ENCODE measurements at places on chromosomes 6 and 20.

GRCh38 chr6:46734867-46735719 is at the start of gene PLA2G7:
Gene PLA2G7, minus strand, starts transcription at chr6:46735375. Its CDS starts 12,484 bp downstream, at chr6:46722891.
- DNase-seq: no peak

- DNase-seq: no peak
Observed at GRCh38 chr20:35837577-35838195, 65.9 kb downstream of the PHF20 start.

DNA sequence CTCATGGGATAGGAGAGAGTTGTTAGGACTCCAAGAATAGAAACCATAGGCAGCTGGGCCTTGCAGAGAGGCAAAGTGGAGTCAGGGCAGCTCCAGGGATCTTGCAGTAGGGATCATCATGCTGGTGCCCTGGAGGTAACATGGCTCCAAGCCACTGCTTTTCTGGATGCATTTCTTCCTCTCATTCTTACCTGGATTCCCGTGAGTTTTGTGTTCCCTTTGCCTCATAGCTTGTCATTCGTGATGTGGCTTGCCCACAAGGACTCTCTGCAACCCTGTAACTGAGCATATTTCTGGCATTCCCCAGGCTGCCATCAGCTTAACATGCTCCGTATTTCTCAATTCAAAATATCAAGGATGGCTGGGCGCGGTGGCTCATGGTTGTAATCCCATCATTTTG is 5.3 kb downstream of the NHLRC1 start:
- DNase-seq: no peak

DNA sequence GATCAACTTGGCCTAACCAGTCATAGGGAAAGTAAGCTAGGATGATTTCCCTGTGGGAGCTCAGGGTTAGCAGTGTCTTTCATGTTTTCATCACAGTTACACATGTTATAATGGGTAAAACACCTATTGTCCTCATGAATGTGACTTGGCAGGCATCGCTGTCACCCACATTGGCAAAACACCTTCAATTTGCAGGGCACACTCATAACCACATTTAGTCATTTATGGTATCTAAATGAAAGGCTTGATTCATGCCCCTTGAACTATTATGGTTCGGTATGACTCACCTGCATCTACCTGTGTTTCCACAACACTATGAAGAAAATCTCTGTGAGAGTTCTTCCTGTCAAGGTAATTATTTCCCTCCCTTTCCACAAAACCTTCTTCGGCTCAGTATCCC is 49.2 kb downstream of the FRK start:
- peak; percentile 7 for DNase-seq

DNA sequence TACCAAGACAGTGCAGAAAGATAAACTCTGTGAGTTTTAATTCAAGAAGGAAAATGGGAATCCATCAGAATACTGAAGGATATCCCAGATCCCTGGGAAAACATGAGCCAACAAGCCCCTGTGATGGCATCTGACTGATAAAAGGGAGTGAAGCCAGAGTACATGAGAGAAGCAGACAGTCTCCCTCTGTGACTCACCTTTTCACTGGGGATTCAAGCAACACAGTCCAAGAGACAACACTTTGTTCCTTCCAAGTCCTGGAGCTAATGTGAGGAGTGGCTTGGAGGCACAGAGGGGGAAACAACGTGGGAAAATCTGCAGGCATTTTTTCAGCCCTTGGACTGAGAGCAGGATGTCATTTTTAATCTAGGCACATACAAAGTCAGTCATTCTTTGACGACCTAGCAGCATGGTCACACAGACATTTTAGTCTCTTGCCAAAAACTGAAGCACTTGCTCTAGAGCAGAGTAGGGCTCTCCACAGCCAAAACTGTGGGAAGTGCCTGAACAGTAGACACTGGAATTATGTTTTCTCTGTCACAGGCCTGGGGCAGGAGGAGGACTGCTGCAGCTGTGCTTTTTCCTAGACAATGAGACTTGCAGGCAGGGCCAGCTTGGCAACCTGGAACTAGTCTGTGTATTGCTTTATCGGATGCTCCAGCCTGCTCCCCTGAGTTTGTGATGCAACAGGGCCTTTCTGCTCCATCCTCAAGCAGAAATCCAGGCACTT is 465.0 kb upstream of the GJE1 start:
- no peak for DNase-seq

- DNase-seq: no peak
Observed at GRCh38 chr6:154572556-154572955, 62.1 kb upstream of the CNKSR3 start.

DNA sequence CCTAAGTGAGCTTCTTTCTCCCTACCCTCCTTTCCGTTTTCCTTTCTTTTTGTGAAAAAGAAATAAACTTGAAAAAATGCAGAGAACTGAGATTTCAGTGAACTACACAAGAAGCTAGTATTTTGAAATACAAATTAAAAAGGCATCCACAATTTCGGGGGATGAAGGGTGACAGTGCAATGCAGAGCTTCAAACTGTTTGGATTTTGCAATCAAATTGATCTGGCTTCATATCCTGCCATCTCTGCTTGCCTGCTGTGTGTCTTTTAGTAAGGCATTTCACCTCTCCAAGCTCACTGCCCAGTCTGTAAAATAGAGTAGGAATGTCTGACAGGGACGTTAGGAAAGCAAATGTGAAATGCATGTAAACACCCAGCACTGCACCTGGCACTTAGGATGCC is 258.0 kb downstream of the HACE1 start:
- no peak for DNase-seq

DNA sequence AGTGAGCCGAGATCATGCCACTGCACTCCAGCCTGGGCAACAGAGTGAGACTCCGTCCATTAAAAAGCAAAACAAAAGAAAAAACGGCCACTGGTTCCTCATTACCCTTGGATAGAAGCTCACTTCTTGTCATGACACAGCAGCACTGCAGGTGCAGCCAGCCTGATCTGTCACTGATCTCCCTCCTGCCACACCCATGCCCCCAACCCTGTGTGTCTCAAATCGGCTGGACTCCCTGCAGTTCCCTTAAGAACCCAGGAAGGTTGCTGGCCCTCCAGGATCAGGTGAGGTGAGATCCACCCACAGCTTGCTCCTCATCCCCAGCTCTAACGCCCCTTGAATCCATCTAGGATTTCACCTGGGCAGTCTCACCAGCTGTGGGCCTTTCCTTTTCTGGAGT is 26.3 kb upstream of the NNAT start:
- DNase-seq: no peak

GRCh38 chr6:149392535-149392934 is 7.5 kb upstream of the SUMO4 start:
- DNase-seq: no peak

- DNase-seq: no peak
Observed at GRCh38 chr6:107697682-107698081, 126.4 kb downstream of the SCML4 start.

GRCh38 chr6:17280552-17281090 is 540 bp upstream of the RBM24 start:
- no peak for DNase-seq

DNA sequence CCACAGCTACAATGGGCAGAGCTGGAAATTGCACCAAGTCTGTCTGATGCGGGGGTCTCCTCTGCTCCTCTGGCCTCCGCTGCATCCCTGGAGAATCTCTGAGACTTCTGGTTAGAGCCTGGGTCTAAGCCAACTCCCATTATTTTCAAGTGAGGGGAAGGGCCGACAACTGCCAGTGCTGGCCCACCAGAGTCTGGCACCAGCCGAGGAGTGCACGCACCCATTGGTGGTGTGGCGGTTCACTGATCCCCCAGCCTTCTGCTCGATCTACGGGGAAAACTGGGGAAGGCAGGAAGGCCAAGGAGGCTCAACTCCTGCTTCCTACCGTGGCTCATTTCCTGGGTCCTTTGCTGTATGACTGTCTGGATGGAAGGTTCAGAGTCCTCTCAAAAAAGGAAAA is 6.2 kb downstream of the NQO2 start:
- DNase-seq: no peak

GRCh38 chr20:4774207-4774606 is 52.5 kb downstream of the PRND start:
- no peak for DNase-seq

GRCh38 chr20:33466303-33466646 is 22.7 kb upstream of the SNTA1 start:
- no peak for DNase-seq

GRCh38 chr20:53097791-53098190 is 125.6 kb downstream of the TSHZ2 start:
- DNase-seq: no peak

DNA sequence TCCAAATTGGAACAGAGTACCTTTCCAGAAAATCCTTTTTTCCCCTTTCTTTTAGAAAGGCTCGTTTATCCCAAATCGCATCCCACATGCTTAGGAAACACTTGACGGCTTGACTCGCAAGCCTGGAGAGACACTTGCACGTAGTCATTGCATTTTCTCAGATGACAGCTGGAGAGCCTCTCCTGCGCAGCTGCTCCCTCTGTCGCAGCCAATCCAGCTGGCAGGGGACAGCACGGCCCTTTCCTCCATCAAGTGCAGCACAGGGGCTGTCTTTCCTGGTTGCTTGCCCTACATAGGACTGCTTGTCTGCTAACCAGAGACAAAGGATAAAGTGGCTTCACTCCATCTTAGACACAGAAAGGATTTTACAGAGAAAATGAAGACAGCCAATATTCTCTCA is 77.6 kb upstream of the RGS17 start:
- no peak for DNase-seq

DNA sequence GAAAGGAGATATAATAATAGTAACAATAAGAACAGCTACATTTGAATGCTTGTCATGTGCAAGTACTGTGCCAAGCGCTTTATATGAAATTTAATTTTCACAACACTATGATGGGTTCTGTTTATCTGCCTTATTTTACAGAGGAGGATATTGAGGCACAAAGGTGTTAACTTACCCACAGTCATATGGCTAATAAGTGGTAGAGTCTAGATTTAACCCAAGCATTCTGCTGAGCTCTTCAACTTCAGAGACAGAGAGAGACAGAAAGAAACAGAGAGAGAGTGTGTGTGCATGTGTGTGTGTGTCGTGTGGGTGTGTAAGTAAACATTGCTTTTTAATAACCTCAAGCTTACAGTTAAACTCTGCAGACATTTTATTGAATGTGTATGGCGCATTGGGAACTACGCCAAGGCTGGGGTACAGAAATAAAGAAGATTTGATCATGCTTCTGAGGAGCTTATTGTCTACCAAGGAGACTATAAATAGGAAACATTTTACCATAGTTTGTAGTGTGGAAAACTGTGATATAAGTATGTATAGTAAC is 12.9 kb downstream of the TBPL1 start:
- no peak for DNase-seq

GRCh38 chr6:116268589-116269293 is 11.0 kb downstream of the TSPYL1 start:
- no peak for DNase-seq

DNA sequence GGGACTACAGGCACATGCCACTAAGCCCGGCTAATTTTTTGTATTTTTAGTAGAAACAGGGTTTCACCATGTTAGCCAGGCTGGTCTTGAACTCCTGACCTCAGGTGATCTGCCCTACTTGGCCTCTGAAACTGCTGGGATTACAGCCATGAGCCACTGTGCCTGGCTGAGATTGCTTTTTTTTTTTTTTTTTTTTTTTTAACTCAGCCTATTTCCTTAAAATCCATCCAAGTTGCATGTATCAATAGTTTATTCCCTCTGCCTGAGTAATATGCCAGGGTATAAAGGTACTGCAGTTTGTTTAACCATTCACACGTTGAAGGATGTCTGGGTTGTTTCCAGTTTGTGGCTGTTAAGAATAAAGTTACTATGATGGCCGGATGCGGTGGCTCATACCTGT is 10.7 kb downstream of the SLX4IP start:
- DNase-seq: no peak

DNA sequence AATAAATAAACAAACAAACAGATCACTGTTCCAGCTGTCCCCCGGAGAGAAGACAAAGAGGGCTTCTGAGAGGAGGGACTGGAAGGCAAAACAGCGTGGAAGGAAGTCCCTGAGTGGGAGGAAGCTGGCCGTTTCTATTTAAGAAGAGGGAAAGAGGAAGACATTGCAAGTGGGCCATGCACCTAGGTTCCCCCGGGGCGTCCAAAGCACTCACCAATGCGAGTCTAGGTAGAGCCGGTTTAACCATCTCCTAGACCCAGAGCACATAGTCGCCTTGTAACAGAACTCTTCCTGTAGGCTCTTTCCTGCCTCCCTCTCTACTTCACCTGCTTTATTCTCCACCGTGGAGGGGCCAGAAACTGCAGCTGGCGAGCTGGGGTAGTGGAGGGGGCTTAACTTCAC is 158.4 kb downstream of the ZDHHC14 start:
- DNase-seq: no peak

GRCh38 chr6:134034961-134035822 is 17.2 kb downstream of the SLC2A12 start:
- DNase-seq: no peak

DNA sequence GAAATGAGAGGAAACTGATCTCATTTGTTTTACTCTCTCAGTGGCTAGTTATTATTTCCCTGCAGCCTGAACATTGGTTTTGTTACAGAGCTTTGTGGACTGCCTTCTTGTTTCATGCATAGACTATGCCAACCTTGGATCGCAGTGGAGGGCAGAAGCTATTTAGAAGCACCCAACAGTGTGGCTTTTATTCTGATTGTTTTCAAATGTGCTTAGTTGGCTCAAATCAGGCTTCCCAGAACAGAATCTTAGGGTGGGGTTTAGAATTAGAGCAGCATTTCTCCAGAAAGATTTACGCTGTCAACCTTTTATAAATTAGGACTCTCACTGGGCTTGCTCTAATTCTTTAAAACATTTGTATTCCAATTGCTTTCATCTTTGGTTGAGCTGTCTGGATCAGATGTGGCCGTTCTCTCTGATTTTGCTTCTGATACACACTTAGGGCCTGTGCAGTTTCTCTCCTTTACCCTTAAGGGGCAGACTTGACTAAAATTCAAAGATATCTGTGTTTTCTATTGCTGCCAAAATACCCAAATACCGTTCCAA is 210.3 kb downstream of the BCKDHB start:
- no peak for DNase-seq

DNA sequence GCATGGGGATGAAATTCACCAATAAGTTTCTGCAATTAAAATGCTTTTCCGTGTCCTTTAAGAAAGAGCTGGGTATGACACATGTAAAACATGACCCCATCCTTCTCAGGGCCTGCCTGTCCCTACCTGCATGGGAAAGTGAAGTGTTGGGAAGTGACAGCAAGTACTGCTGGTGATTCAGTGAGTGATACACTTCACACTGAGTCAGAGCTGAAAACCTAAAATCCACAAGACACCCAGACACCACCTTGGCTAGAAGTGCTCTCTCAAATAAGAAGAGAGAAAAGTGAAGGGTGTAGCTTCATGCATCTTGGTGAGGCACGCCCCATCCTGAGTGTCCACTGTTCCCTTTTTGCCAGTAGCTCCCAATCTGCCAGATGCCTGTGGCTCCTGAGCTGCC is 3.3 kb downstream of the RAB22A start:
- no peak for DNase-seq

- peak; percentile 63 for DNase-seq
Observed at GRCh38 chr20:62795023-62795761, 1.1 kb upstream of the MRGBP start.
